ENCODE measurements at places on chromosomes 7 and 10. TPM values are rescaled to one million over a fixed set of nuclear protein-coding genes. Genes with fewer than 3 reads are reported as not detected.
A peak's percentile ranks its signal among the peaks of the same experiment; 100 is the strongest.

FGF8 gene
- not detected for total RNA-seq

DNA sequence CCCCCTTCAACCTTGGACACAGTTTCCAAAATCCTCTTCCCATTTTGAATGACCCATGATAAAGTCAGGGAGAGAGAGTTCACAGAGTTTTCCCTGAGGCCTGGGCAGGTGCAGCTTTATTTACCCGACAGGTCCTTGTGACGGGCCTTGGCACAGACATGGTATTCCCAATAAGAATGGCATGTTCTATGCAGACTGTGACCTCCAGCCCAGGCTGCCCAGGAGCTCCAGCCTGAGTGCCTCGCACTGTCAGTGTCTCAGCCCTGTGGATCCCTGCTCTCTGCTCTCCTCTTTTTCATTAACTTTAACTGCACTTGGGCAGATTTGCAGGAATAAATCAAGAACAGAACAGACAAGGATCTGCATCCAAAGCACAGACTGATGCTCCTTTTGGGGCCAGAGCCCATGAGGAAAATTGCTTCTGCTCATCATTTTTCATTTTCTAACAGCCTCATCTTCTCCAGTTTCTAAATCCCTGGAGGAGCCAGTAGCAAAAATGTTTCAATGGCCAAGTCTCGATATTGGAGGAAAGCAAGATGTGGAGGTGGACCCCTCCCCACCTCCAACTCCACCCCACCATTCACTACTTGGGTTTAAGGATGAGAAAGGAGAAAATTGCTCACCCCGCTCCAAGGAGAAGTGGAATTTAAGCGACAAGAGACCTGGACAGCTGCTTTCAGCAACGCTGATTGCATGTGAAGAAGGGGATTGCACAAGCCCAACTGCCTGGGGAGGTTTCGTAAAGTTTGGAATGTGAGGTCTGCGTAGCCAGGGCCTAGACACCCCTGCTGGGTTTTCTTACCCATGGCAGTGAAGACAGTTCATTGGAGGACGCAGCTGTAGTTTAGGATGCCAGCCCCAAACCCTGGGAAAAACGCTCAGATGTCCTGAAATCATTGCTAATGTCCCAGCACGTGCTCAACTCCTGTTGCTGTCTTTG lies 225.9 kb downstream of the WDR11 start:
- peak; percentile 42 for DNase-seq

DNA sequence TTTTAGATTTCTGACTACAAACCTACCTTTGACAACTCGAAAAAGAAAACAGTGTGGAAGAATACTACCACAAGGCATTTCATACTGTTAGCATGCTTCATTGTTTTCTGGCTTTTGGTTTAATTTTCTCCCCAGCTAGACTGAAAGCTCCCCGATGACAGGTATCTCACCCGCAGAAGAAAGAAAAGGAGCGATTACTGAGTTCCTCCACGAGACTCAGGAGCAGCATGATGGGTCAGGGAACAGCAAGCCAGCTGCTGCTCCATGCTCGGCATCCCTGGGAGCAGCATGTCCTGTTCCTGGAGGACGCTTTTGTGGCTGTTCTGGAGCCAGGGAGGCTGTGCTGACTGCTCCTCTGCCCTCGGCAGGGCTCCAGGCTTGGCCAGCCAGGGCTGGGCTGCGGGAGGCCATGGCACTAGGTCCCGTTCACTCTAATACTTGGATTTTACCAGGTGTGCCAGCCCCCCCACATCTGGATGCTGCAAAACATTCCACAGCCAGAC lies 133.4 kb downstream of the PRKAG2 start:
- DNase-seq = no peak

KCND2 gene
- total RNA-seq = 0.26 TPM

DNA sequence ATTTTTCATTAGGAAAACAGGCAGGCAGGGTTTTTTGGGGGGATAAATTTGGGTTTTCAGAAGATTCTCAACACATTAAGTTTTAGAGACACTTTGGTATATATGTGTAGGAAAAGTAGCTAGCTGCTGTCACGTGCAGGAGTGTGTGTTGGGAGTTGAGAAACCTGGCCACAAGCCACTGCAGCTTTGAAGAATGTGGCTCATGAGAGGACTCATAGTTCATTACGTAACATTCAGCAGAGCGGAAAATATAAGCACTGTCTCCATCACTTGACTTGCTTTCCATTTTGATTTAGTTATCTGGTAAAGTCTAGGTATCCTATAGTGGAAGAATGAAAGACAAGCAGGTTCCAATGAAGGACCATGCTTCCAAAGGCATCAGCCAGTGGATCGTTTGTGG lies 31.2 kb downstream of the SMNDC1 start:
- peak; percentile 75 for DNase-seq

TLL2 gene
- total RNA-seq = 1.1 TPM

DNA sequence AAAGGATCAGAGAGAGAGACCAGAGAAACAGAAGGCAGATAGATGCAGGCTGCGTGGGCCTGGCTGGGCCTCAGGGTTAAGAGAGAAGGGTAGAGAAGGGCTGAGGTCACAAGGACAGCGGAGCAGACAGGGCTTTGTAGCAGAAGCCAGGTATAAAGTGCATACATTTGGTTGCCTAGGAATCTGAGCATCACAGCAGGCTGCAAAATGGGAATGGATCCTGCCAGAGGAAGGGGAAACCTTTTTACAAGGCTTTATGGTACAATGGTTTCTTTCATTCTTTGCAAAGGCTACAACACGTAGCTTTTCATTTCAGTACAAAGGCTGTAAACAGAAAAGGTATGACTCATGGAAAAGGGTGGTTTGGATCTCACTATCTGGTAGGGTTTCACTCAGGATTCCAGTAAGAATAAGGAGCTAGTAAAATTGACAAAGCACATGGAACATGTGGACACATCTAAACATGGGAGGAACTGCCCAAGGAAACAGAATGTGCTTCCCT lies 275.1 kb downstream of the DOCK4 start:
- DNase-seq = no peak

DMBT1 gene
- total RNA-seq = 0.21 TPM

DNA sequence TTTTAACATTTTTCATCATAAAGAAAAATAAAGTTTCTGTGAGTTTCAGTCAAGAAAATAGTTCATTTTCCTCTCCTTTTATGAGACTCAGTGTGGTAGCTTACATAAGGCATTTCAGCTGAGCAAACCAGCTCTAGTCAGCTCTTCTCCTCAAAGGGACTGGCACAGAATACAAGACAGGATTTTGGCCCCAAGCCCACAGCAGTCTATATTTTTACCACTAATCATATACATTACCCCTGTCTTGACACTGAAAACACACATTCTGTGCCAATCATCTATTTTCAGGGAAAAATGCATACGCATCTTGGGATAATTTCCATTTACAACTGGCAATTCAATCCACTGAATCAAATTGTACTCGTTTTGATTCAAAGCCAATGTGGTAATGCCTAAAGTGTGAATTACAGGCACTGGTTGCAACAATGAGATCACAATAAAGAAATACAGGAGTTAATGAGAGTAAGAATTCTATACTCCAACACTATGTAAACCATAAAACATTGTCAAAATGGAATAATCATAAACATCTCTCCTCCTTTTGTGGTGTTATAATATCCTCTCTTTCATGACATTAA lies 186.4 kb downstream of the CACNA2D1 start:
- no peak for DNase-seq

GRCh38 chr10:58220769-58221451 lies 46.8 kb downstream of the IPMK start:
- no peak for DNase-seq

PILRB gene
- total RNA-seq = 58.5 TPM

GRCh38 chr10:64265961-64266360 lies 744.8 kb downstream of the REEP3 start:
- DNase-seq = no peak

BICC1 gene
- 19.1 TPM for total RNA-seq

DNA sequence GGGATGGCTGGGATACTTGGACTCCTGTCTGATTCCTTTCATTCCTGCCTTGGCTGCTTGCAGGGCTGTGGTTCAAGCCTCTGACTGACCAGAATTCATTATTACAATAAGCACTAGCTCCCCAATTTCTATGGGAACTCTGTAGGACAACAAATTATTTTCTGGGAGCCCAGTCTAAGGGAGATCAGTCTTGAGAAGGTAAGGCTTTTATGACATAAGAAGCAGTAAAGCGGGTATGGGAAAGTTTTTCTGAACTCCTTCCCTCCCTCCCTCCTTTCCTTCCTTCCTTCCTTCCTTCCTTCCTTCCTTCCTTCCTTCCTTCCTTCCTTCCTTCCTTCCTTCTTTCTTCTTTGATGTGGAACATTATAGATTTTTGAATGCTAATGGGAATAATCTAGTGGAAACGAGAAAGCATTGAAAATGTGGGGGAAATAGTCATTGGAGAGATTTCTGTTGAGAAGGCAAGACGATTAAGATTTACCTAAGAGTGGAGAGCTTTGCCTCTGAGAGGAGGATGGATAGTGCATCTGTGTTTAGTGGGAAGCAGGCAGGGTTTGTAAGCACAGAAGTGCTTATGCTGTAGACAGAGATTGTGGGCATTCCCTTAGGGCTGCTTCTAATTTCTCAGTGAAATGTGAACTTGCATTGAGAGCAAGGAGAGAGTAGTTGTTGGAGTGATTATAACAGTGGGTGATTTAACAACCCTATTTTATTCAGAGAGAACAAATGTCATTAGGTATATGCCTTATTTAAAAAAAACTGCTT lies 201.5 kb downstream of the DNAJB9 start:
- no peak for DNase-seq

KCP gene
- total RNA-seq = not detected

STEAP1 gene
- total RNA-seq = 5.3 TPM

DNA sequence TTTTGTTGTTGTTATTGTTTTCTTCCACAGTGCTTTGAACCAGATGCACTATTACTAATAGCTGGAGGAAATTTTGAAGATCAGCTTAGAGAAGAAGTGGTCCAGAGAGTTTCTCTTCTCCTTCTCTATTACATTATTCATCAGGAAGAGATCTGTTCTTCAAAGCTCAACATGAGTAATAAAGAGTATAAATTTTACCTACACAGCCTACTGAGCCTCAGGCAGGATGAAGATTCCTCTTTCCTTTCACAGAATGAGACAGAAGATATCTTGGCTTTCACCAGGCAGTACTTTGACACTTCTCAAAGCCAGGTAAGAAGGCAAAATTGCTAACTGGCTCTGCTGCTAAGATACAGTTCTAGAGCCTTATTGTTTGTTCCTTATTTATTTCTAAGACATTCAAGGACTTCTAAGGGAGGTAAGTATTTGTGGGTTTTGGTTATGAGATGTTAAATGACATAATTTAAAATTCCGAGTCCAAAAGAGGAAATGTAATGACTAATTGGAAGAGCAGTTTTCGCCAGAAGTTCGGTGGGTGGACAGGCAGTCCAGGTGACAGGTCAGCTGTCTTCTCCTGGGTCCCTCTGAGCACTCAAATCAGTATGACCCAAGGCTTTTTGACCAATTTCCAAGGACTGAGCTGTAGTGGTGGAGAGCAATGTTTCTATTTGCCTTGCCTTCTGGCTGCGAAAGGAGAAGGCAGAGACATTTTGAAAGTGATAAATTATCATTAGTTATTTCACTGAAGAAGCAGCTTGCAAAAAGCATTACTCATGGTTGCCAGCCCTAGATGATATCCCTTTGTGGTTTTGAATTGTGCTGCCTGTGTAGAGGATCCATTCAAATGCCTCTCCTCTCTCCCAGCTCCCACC lies 10.1 kb downstream of the SLC39A12 start:
- no peak for DNase-seq

DNA sequence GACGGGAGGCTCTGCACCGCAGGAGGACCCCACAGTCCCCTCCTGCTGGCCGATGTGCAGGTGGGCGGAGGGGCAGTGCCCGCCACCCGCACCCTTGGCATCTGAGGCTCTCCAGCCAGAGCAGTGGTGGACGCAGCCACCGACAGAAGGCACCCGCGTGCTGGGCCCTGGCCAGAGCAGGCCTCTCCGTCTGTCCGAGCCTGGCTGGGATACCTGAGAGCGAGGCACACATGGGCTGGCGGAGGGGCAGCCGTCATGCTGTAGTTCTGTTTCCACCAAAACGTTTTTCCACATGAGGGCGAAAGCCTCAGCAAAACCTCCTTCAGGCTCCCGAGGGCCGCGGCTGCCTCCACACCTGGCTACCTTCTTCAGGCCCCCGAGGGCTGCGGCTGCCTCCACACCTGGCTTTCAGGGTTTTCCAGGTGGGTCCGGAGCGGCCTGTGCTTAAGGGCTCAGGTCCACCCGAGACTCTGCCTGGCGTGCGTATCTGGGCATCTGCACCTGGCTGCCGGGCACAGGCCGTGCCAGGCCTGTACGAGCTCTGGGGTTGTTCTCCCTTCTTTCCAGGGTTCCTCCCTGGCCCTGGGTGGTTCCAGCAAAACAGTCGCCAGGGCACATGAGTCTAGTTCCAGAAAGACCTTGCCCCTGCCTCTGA lies 115.5 kb downstream of the INPP5A start:
- DNase-seq = no peak

DNA sequence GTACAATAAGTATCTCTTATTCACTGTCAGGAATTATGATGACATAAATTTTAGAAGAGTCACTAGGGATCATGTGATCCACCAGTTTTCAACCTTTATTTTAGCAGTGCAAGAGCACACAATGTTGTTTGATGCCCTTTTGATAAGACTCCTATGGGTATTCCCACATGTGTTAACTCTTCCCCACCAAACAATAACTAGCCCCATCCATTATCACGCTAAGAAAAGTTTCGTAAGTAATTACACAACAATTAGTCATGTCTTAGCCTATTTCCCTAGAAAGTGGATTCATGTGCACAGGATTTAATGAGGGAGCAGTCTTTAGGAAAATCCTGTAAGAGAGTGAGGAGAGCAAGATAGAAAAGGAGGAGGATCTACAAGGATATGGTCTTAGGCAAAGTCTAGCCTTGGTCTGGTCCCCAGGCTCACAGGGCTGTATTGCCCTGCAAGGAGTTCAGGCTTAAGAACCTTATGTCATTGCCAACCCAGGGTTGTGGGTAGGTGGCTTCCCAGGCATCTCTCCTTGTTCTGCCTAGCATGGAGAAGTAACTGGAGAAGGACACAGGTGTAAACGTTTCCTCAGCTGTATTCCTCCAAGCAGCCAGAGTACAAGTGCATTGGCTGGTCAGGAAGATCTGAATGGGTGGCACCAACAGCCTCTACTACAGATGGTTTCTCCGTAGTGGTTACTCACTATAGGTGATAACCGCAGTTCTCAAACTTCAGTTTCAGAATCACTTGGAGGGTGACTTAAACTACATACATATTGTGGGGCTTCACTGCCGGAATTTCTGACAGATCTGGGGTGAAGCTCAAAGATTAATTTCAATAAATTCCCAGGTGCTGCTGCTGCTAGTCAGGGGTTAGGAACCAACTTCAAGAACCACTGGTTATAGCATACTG lies 574.5 kb downstream of the SUGCT start:
- no peak for DNase-seq

GRCh38 chr7:85820702-85821443 lies 634.0 kb upstream of the SEMA3D start:
- no peak for DNase-seq

- no peak for DNase-seq
Measured at GRCh38 chr7:88688222-88688621, 71.3 kb upstream of the ZNF804B start.

- peak; percentile 85 for DNase-seq
Measured at GRCh38 chr7:94395141-94396036, 694 bp downstream of the COL1A2 start.

MLXIPL gene
- not detected for total RNA-seq

Measured in uterus (tissue), 4 donors.